ENCODE measurements at places on chromosomes 12 and 14.

DNA sequence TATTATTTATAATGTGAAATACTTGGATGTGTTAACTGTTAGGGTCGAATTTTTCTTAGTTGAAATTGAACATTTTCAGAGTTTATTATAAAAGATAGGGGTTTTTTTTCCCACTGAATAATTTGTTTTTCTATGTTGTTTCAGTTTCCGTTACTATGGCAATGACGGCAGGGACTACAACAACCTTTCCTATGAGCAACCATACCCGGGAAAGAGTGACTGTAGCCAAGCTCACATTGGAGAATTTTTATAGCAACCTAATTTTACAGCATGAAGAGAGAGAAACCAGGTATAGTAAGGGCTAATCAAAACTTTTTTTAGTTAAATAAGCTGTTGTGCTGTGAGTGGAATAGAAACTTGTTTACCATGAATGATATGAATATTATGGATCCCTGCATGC, 35.1 kb upstream of the BMAL2 start:
- DNase-seq, result no peak

DNA sequence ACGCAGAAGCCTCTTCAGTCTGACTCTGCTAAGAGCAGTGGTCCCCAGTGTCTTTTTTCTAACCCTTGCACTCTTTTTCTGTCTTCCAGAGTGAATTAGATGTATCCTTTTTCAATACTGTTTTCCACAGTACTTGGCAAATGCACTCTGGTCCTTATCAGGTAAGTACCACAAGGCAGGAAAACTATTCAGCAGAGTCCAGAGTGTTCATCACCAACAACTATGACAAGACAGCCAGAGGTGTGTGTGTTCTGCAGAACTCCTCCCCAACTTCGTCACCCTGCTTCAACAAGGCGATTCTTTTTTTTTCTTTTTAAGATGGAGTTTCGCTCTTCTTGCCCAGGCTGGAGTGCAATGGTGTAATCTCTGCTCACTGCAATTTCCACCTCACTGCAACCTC, 54.3 kb upstream of the STRN3 start:
- no peak for DNase-seq

DNA sequence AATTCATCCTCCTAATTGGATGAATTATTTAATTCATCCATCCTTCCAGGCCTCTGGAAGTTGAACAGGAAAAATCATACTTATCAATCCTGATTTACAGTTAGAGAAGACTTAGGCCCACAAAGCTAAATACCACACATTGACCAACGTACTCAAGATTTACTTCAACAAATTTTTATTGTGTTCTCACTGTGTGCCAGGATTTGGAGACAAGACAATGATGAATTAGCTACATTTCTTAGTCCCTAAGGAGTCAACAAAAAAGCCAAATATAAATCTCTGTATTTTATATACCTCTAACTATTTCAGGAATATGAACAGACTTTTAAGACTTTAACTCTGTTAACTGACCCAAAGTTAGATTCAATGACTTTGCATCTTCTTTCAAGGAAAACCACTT, 63.9 kb downstream of the DCAF5 start:
- DNase-seq, result no peak

- no peak for DNase-seq
Measured at GRCh38 chr12:90481748-90482147, 473.2 kb downstream of the CCER1 start.

DNA sequence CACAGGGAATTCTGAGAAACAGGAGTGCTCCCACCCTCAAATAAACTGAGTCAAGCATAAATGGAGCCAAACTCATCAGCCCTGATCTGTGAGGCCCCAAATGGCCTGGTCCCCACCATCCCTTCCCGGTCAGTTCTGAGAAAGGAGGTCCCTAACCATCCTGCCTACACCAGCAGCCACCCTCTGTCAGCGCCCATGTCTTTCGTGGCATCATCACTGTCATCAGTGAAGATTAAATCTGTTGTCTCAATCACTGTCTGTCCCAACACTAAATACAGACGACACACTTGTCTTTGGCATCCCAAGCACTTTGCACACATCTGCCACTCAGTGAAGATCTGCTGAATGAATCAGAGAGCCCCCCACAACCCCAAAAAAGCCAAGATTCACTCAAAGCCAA, 22.4 kb downstream of the VPS37B start:
- DNase-seq, result no peak

DNA sequence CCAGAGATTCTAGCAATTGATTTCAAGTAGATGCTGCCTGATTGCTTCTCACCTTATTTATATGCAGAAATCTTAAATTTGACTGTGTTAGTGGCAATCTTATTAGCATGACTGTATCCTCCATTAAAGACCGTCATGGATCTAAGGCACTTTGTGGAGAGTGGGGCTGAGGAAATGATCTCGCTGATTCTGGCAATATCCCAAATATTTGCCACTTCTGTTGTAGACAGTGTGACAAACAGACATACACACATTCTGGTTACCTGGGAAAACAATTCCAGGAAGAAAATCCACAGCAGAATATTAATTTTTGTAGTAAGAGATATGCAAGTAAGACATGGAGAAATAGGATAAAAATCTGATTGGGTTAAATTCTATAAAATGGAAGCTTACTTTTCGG, 269.0 kb upstream of the G2E3 start:
- DNase-seq, result no peak
